Stomach (tissue), 19 donors: ENCODE measurements at places on chromosomes 7 and 10.

DNA sequence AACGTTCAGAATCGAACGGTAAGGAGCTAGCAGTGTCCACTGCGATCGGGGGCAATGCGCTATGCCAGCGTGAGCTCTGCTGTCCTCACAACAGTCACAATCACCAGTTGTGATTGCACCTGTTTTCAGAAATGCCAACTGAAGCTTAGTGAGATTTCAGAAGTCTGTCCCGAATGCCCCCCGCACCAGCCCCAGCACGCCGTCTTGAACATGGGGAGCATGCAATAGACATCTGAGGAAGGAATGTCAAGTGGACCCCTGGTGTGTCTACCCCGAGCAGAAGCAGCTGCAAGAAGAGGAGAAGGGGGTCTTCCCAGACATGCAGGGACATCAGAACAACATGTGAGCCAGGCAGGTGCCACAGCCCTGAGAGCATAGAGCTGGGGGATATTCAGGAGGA lies 125.7 kb upstream of the CHST15 start:
- DNase-seq: no peak

DNA sequence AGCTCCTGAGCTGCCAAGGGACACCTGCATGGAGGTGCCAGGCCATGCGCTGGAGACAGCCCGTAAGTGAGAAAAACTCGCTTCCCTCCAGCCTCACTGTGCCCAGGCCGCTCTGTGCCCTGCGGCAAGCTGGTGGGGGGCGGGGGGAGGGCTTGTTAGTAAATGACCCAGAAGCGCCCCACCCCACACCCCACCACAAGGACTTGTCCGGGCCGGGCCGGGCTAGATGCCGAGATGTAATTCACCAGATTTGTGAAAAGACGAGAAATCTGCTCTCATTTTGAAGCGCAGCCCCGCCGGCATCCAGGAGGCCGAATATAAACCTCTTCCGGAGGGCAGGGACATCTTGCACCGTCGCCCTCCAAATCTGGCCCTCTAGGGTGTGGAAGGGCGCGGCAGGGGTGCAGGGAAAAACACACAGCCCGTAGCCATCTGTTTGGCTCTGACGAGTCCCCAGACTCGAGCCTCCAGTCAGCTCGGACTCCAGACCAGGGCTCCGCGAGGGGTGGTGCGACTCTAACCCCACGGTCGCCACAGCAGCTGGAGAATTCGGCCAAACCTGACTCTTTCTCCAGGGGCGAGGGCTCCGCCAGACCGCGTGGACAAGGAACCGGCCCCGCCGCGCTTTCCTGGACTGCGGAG lies 14.8 kb downstream of the TLX1 start:
- no peak for DNase-seq

- DNase-seq: no peak
Measured at GRCh38 chr7:40749877-40750276, 615.1 kb downstream of the SUGCT start.

DNA sequence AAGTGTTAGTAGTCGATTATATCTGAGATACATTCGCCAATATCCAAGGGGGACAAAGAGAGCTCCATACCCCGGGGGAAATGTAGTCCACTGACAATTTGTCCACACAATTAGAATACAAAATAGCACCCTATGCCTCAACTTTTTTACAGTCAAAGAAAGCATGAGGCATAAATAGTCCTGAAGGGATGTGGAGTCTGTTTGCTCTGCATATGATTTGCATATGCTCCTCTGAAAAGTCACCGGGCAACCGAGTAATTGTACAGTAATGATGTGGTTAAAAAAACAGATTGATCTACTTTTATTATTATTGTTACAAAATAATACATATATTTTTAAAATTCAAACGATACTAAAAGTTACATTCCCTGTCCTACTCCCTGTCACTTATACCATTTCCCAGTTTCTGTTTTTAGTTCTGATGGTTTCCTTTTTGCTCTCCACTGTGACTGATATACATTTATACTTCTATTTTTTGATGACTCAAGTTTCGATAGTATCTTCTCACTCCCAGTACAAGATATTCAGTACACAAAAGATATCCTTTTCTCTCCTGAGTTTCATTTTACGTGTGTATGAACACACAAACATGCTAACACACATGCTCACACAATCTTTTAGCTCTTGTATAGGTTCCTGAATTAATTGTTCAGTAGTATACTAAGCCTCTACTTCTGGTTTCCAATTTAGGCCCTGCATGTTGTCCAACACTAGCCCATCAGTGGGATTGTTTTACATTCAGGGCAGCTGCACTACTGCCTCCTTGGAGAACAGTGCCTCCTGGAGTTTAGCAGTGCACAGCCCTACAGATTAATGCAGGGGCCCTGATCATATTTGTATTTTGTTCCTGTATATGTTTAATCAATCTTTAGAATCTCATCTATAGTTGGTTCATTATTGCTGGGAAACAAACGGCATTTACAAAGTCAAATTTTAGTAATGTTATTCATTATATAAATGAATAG lies 130.9 kb downstream of the TES start:
- no peak for DNase-seq

GRCh38 chr10:119022846-119023552 lies 6.5 kb upstream of the NANOS1 start:
- no peak for DNase-seq

- DNase-seq: no peak
Measured at GRCh38 chr7:91135300-91135699, 128.9 kb upstream of the FZD1 start.

GRCh38 chr7:115474137-115474536 lies 552.2 kb downstream of the MDFIC start:
- no peak for DNase-seq

DNA sequence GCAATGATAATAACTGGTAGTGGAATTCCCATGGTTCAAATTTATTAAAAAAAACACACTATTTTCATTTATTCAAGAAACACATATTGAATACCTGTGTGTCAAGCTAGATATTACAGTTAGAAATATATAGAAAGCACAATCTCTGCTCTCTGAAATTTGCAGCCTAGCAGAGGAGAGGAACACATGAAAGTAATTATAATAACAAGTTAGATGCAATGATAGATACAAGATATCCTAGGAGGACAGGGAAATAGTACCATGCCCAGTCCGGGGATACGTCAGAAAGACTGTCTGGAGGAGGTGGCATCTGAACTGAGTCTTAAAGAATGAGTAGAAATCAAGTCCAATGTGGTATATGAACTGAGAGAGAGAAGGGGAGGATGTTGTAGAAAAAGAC lies 485.6 kb upstream of the C7orf33 start:
- DNase-seq: no peak

- no peak for DNase-seq
Measured at GRCh38 chr7:66070222-66070621, 5.4 kb upstream of the ASL start.

- no peak for DNase-seq
Measured at GRCh38 chr7:33870120-33870519, 35.2 kb upstream of the BMPER start.

GRCh38 chr7:133040674-133041073 lies 41.2 kb downstream of the CHCHD3 start:
- no peak for DNase-seq

GRCh38 chr7:46784732-46785131 lies 797.2 kb downstream of the TNS3 start:
- DNase-seq: peak; percentile 32

DNA sequence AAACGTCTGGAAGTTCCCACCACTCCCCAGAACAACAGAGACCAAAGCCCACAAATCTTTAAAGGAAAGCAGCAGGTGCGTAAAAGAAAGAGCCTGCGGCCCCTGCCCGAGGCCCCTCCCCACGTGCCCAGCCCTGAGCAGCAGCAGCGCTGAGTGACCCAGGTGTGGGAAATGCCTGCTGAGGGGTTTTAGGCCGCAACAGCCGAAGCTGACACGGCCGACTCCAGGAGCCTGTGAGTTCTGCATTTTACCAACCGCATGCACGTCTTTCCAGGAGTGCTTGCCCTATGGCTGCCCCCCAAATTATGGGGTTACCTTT lies 1.6 kb upstream of the KNDC1 start:
- DNase-seq: no peak

GRCh38 chr10:31935678-31936077 lies 7.0 kb upstream of the ARHGAP12 start:
- no peak for DNase-seq

DNA sequence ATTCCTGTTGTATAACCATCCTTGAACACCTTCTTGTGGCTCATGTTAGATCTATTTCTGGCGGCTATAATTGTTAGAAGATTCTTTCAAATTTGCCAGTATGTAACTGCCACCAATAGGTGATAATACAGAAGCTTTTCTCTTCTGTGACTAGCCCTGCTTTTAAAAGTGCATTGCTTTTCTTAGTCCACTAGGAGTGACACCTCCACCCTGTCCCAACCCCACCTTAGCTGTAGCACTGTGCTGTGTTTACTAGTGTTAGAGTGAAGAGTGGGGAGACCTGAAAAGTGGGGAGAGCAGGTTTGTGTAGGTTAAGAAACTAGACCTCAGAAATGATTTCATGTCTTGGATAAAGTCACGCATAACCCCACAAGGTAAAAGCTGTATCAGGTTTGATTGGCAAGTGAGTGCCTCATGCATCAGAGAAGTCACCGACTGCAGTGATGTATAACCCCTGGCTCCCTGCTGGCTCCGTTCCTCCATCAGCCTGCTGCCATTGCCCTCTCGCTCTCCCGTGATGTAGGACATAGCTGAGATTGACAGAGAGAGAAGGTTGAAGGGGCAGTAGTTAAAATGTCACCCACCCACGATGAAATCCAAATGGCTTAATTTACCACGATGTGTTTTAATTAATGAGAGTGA lies 12.5 kb downstream of the NPVF start:
- no peak for DNase-seq

DNA sequence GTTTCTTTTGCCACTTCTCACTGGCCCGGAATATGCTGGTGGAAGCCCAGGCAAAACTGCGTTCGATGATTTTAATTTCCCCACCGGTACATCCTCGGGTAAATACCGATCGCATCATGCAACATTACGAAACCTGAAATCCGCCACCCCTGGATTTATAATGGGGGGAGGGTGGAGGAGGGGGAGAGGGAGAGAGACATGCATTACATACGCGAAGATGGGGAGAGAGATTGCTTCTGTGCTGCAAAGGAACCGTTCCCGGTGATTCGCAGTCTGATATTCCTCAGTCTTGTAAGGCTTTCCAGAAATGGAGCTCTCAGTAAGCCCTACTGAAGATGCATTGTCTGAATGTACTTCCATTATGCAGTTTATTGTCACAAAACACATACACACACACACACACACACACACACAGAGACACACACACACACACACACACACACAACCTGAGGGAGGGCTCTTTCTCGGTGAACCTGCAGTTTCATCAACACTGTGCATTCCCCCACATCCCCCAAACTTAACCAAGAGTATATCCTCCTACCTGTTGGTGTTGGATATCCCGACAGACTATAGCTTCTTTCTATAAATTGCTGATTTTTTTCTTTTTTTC lies 741 bp downstream of the GPR85 start:
- no peak for DNase-seq

DNA sequence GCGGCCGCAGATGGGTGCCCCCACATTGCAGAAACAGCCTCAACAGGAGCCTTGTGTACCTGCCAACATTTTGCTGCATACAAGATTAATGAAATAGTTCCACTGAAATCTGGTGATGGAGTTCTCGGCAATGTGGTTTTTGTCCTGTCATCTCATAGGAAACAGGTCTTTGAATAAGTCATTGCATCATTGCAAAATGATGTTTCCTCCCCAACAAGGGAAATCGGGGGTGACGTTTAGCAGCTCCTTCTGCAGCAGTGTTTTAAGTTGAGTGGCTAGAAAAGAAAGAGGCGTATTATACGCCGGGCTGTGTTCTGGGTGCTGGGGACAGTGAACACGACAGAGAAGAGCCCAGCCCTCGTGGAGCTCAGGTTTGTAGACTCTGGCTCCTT lies 177.0 kb downstream of the PRKAG2 start:
- peak; percentile 50 for DNase-seq

DNA sequence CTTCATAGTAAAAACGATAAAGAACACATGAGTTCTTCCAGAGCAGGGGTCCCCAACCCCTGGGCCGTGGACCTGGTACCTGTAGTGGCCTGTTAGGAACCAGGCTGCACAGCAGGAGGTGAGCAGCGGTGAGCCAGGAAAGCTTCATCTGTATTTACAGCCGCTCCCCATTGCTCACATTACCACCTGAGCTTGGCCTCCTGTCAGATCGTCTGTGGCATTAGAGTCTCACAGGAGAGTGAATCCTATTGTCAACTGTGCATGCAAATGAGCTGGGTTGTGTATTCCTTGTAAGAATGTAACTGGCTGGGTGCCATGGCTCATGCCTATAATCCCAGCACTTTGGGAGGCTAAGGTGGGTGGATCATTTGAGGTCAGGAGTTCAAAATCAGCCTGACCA lies 229.5 kb downstream of the CNTNAP2 start:
- DNase-seq: no peak

DNA sequence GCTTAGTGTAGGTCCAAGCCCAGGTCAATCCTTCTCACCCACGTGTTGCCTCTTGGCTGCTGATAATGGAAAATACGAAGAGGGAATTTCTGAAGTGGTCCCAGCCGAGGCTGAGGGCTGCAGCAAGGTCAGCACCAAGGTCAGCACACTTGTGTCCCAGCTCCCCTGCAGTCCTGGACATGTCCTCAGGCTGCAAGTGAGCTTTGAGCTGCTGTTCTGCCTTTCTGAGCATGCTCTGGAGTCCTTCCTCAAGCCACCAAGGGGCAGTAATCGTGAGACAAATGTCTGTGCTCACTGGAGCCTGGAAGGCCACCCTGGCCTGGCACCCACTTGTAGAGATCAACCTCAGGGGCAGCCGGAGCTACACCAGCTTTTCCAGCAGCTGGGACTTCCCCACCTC lies 28.3 kb downstream of the DRGX start:
- no peak for DNase-seq

DNA sequence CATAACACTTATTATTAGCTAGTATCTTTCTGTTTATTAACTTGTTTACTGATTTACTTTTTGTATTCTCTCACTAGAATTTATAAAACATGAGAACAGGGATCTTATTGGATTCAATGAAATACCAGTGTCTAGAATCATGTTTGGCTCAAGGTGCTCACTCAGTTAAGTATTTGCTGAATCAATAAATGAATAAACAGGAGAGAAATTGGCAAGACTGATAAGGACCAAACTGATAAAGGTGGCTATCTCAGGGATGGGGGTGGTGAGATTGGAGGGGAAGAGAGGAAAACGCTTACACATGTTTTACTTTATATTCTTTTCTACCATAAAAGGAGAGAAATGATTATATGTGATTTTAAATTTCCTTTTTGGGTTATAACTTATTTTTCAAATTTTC lies 43.3 kb upstream of the CCDC6 start:
- no peak for DNase-seq
